ENCODE measurements at places on chromosomes 6 and 20. TPM values are rescaled to one million over a fixed set of nuclear protein-coding genes. Genes with fewer than 3 reads are reported as not detected.

GRCh38 chr6:92047860-92048259 is 1371.5 kb downstream of the EPHA7 start:
- no peak for DNase-seq

DNA sequence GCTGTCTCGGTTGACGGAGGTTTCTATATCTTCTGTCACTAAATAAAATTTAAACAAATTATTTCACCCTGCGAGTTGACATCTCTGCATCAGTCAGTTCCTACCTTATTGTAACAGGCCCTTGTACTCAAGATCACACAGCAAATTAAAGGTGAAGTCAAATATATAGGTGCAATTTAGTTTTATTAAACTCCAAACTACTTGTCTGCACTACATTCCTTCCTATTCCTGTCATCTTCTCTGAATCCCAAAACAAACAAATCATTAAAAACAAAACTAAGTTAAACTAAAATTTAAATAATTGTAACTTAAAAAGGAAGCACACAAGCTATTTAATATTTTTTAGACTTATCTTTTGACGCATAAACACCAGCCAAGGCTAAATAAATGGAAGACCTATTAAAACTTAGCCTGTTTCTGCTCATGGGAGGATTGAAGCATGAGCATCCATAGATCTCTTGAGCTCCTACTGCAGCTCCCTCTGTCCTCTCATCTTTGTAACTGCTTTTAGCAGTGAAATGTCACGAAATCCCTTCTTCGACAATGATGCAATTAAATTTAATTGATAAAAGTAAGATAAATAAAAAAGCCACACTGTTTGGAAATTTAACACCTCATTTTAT is 1152.3 kb upstream of the GJE1 start:
- DNase-seq, result no peak

DNA sequence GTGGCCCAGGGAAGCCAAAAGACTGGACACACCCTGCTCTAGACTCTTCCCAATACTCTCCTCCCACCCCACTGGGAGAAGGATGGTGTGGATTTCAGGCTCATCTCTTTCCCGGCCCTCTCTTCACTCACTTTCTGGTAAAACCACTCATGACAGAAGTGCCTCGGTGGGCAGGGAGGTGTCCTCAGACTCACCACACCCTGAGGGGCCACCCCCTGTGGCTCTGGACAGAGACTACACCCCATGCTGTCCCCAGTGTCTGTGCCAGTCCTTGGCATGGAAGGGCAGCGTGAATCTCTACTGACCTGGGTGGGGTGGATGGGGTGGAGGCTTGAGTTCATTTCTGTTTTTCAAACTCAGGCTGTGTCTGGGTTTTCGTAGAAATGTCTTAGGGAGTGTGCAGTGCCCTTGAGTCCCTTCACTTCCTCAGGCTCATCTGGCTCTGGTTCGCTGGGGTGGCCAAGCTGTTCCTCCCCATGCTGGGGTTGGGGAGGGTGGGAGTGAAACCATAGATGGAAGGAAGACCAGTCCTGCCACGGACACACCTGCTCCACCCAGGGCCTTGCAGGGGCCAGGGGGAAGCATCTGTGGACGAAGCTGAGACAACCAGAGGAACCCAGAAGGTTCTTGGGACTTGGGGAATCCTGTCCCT is 59.1 kb downstream of the EZR start:
- DNase-seq, result no peak

GRCh38 chr6:3748208-3749066 is 3.1 kb downstream of the PXDC1 start:
- DNase-seq, result peak; percentile 9

LPA gene
- not detected for total RNA-seq

AHI1 gene
- 8.6 TPM for total RNA-seq

DNA sequence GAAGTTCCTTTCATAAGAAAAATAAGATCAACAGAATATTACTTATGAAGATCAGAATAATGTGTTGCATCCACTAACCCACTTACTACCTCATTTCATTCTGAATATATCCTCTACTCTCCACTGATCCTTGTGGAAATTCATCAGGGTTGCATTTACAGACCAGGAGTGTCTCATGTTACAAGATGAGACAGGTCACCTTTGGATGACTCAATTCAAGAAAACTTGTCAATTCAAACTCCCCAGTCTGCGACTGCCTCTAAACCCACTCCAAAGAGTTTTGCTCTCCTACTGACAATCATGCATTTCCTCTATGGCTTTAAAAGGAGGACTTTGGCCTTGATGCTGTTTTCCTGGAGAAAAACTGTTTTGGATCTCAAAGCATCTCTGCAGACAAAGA is 68.4 kb downstream of the ID4 start:
- no peak for DNase-seq

GRCh38 chr20:32487381-32487780 is 97.8 kb downstream of the NOL4L start:
- no peak for DNase-seq

GRCh38 chr6:35258336-35258735 is 1.2 kb upstream of the ZNF76 start:
- no peak for DNase-seq

- no peak for DNase-seq
Observed at GRCh38 chr20:62496568-62497218, 20.9 kb upstream of the GATA5 start.

RWDD2A gene
- 3.9 TPM for total RNA-seq

DNA sequence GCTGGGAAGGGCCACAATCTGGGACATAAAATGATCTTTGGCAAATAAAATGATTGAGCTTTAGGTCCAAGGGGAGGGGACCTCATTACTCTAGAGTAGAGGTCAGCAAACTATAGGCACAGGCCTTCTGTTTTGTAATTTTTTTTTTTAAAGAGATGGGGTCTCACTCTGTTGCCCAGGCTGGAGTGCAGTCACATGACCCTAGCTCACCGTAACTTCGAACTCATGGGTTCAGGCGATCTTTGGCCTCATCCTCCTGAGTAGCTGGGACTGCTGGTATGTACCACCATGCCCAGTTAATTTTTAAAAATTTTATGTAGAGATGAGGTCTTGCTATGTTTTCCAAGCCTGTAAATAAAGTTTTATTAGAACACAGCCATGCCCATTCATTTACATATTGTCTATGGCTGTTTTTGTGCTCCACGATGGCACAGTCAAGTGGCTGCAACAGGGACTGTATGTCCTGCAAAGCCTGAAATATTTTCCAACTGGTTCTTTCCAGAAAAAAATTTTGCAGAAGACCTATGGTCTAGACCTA is 82.1 kb downstream of the ELOVL5 start:
- DNase-seq, result no peak

PPP1R3G gene
- 0.25 TPM for total RNA-seq

- DNase-seq, result no peak
Observed at GRCh38 chr6:89585154-89585553, 53.4 kb downstream of the LYRM2 start.

- no peak for DNase-seq
Observed at GRCh38 chr20:51535075-51535386, 7.5 kb downstream of the NFATC2 start.

- peak; percentile 78 for DNase-seq
Observed at GRCh38 chr6:146913842-146914488, 290.3 kb upstream of the STXBP5 start.

DNA sequence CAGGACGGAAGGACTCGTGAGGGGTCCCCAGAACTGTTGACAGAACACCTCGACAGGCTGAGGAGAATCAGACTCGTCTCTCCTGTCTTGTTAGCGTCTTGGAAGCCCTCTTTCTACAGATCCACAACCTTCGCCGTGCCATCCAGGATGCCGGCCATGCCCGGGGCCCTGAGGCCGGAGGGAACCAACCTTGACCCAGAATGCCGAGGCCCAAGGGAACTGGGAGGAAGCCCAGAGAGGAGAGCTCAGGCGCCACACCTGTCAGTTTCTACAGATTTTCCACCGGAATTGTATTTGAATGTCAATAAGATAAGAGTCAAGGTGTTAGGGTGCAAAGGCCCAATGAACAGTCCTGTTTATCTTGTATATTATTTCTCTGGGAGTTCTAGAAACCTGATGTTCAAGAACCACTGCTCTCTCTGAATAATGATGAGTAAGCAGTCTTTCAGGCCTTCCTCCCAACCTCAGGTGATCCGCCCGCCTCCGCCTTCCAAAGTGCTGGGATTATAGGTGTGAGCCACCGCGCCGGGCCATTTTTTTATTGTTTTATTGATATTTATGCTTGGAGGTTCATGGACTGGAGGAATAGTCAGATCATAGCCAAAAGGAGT is 799 bp upstream of the ME1 start:
- no peak for DNase-seq

DNA sequence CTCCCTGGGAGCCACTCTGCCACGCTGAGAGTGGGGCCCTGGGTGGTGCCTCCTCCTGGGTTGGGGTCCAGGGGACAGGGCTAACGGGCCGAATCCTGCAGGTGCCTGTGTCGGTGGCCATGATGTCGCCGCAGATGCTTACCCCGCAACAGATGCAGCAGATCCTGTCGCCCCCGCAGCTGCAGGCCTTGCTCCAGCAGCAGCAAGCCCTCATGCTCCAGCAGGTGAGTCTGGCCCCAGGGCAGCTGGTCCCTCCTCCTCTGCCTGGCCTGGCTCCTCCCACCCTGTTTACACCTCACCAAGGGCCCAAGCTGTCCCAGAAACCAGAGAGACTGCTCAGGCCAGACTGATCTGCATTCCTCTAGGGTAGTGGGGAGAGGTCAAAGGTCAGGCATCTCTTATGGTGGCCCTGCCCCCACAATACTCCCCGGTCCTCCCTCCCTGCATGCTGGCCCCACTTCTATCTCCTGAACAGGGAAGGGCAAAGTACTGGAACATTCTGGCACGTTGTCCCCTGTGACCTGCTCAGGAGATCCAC is 38.6 kb downstream of the FOXP4 start:
- DNase-seq, result no peak

C6orf58 gene
- not detected for total RNA-seq

DNA sequence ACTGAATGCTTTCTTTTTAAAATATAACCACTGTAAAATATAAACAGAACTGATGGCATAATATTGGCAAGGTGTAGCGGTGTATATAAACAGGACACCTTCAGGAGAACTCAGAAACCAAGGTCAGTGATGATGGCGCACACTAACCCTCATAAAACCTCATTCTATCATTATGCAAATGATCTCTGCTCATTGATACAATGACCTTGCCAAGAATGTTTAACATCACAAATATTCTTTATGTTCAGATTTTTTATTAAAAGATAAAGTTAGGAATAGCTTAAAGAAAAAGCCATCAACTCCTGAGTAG is 48.6 kb upstream of the DST start:
- DNase-seq, result no peak

GRCh38 chr6:163945808-163946207 is 531.3 kb downstream of the QKI start:
- no peak for DNase-seq

CALHM6 gene
- total RNA-seq, result 0.74 TPM

- DNase-seq, result no peak
Observed at GRCh38 chr6:163732479-163732878, 318.0 kb downstream of the QKI start.

DNA sequence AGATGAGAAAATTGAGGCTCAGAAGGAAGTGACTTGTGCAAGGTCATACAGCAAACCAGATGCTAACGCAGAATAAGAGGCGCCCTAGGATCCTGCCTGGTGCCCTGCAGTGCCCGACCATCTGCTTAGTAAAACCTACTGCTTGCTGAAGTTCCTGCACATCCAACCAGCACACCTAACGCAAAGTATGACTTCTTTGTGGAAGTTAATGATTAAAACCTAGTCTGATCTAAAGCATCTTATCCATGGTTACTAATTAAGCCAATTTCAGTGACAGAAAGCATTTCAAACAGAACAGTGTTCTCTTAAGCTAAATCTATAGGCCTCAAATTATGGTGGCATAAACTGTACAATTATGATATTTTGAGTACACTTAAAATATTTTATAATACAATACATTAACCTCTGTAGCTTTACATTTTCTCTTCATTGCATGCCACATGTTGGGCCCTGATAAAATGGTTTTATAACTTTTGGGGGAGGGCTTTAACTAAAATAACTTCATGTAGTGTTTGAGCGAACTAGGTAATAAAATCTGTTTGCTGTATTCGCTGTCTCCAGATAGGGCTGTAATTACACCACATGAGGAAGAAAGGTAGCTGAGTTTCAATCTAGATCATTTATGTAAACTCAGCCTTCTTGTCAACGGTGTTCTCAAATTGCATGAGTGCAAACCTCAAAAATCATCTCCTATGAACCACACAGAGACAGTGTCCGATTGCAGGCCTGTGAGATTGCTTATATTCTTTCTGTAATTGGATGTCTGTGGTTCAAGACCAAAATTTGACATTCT is 37.5 kb upstream of the BEND3 start:
- no peak for DNase-seq

NMBR gene
- not detected for total RNA-seq

RALY gene
- 218 TPM for total RNA-seq

GPSM3 gene
- total RNA-seq, result 3.4 TPM

DNA sequence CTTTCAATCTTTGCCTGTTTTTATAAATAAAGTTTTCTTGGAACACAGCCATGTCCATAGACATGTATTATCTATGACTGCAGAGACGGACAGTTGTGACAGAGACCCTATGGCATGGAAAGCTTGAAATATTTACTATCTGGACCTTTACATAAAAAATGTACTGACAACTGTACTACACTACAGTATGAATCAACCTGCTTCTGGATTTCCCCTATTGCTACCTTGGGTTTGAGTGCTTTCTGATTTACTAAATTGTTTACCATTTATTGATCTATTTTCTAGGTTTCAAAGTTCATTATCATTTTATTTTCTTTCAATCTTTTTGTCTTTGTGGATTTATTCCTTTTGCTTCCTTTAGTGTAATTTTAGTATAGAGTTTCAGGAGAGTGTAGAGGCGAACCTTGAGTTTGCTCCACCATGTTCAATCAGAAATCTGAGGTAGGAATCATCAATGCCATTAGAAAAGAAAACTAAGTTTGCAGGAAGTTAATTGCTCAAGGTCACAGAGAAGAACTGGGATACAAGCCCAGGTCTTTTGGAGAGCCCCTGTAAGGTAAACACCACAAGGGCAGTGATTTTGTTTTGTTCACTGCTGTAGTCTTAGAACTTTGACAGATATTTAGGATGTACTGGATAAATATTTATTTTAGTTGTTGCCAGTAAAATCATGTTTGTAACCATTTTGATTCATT is 352.8 kb upstream of the SYNCRIP start:
- DNase-seq, result no peak

LRRC1 gene
- 8.6 TPM for total RNA-seq

DNA sequence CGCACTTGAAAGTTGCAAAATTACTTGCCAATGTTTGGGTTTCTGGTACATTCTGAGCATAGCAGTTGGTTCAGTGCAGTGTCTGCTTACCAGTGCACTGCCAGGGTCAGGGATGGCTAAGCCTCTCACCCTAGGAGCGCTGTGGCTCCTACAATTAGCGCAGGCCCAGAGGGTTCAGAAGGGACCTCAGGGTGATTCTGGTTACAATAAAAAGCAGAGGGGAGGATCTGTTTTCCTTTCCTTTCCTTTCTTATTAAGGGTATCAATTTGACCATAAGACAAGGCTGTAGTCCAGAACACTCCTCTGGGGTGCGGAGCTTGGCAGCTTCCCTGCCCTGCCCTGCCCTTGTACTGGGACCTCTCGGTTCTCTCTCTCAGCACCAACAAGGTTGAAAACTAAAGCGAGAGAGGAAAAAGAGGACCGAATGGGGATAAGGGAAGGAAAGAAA is 2.6 kb downstream of the MAFB start:
- DNase-seq, result no peak

GRCh38 chr6:159033160-159034049 is 11.4 kb downstream of the TAGAP start:
- no peak for DNase-seq
